ENCODE measurements at places on chromosomes 3 and 15.

GRCh38 chr3:167762296-167762695, 26.8 kb downstream of the SERPINI1 start:
- no peak for DNase-seq

DNA sequence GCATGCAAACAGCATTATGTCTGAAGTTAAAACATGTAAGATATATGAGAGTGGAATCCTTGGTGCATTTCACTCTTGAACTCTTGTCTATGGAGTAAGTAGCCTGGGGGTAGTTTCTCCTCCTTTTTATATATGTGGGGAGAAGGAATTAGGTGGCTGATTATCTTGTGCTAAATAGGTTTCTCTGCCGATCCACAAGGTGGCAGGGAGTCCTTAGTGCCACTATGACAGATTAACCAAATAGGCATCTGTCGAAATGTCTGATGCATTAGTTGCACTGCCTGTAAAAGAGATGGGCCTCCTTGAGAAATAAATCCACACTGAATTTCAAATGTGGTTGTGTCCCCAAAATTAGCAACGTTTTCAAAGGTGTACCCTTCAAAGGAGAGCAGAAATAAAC, 170.1 kb downstream of the CNTN4 start:
- no peak for DNase-seq

GRCh38 chr3:48429960-48430707, at the start of gene PLXNB1:
Gene PLXNB1 (minus strand): TSS chr3:48430086. CDS start chr3:48424611, 5,475 bp downstream.
- no peak for DNase-seq

DNA sequence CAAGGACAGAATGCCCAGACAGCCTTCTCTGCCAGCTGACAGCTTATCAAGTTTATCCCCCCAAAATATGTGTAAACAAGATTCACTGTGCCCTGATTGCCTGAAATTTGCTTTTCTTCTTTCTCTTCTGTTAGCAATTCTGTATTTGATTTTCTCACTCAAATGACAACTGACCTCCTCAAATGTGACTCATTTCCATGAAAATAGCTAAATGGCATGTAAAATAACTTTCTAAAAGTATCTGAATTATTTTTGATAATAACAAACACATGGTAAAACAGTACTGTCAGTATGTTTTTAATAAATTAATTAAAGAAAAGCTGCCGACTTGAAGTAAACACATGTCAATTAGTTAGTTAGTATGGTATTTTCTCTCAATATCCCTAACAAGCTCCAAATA, 202.3 kb upstream of the STAC start:
- DNase-seq = no peak

DNA sequence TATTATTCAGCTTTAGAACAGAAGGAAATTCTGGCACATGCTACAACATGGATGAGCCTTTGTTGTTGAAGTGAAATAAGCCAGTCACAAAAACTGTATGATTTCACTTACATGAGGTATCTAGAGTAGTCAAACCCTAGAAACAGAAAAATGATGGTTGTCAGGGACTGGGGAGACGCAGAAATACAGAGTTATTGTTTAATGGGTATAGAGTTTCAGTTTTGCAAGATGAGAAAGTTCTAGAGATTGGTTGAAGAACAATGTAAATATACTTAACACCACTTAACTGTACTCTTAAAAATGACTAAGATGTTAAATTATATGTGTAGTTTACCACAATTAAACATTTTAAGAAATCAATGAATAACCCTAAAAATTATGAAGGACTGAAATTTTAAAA, 15.8 kb downstream of the SPTSSB start:
- DNase-seq = no peak

DNA sequence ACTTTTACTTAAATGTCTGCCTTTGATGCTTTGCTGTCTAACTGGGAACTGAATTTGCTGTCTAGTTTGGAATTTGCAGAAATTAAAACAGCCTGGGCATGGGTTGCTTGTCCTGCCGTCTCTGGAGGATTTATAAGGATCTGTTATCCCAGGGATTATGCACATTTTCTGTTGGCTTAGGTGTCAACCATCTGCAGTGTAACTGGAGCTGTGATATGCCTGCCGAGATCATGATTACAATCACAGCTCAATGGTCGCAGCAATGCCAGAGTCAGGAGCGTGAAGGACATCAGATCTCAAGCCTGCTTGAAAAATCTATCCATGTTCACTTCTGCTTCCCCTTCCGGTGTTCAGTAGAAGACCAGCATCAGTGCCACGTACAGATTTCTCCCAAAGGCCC, 41.8 kb upstream of the SETMAR start:
- no peak for DNase-seq

GRCh38 chr3:178419071-178419470, 117.2 kb upstream of the KCNMB2 start:
- no peak for DNase-seq

Data from cortex of kidney (tissue), 1 donor.